Fibroblast of the aortic adventitia (primary cell): ENCODE measurements at places on chromosomes 5 and 9. TPM values are rescaled to one million over a fixed set of nuclear protein-coding genes. Genes with fewer than 3 reads are reported as not detected.

The TRIM14 gene
- total RNA-seq: 0.81 and 2.0 TPM in 2 replicates

- peak; percentile 71 for DNase-seq
Observed at GRCh38 chr5:172666251-172666650, 25.2 kb downstream of the NEURL1B start.

The TEX48 gene
- not detected in 2 replicates for total RNA-seq

DNA sequence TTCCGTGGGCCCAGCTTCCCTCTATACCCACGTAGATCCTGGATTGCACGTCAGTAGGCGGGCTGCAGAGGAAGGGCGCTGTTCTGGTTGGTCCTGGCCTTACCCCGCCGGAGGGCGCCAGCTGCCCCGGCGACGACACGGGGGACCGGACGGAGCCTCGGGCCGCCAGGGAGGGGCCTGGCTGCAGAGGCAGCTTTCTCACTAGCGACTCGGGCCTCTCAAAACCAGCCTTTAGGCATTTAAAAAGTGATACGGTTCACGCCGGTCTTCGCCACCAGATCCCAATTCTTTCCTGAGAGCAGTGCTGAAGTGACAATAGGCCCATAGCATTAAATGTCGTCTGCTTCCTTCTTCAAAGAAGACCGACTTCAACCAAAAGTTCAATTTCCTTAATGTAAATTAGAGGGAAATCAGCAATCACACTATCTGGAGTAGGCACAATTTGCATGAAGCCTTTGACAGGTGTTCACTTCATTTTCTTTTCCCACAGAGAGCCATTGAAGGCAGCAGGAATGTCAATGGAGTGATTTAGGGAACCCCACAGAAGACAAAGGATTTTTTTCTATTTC, 17.6 kb upstream of the UBE2D2 start:
- DNase-seq: no peak

The PHF2 gene
- 4.7 and 14.2 TPM in 2 replicates for total RNA-seq

GRCh38 chr5:154103233-154103632, 64.5 kb downstream of the MFAP3 start:
- no peak for DNase-seq

The LHFPL2 gene
- 42.8 and 81.2 TPM in 2 replicates for total RNA-seq

The RHOBTB3 gene
- 82.2 and 86.9 TPM in 2 replicates for total RNA-seq

The PHAX gene
- 73.2 and 87.9 TPM in 2 replicates for total RNA-seq

- no peak for DNase-seq
Observed at GRCh38 chr9:106772523-106773290, 90.3 kb upstream of the ZNF462 start.

DNA sequence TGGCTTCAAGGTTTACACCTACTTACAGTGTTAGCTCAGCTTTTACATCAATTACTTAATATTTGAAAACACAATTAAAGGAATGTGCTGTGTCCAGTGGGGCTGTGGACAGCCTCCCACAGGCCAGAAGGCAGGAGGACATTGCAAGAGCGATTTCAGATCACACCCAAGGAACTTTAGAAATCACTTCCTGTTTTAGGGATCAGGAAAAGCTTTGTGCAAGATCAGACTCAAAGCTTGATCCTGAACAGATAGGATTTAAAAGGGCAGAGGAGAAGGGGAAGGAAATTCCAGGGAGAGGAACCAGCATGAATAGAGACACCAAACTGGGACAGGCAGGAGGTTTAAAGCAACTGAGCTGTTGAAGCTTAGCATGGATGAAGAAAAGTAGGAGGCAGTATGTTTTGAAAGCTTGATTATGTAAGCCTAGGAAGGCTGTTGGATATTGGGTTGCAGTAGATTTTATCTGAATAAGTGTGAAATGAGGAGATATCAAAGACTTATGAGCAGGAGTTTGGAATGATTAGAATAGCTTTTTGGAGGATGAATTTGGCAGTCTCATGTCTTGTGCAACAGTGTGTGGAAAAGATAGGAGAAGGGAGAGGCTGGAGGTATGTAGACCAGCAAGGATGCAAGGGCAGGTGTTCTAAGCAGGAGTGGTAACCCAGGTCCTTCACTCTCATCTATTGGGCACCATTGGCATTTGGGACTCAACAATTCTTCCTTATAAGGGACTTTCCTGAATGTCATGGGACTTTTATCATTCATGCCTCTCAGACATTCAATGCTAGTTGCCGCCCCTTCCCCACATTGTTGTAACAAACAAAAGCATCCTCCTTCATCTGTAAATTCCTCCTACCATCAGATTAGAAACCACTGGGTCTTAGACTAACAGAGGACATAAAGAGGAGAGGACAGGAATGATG, 123.5 kb downstream of the TARS1 start:
- DNase-seq: peak; percentile 33

DNA sequence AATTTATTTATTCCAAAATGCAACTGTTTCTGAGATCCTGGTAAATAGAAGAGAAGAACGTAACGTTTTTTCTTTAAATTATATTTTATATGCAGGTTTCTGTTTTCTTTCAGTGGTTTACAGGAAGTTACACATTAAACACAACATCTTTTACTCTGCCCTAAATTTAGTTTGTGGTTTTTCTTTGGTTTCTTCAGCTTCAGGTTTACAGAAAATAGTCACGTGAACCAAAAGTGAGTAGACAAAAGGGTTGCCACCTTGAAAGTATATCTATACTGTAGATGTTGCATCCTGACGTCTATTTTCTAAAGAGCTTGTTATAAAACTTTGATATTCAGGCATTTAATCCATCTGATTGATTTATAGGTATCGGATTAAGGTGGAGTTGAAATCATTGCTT, 1236.6 kb downstream of the MAT2B start:
- DNase-seq: no peak

DNA sequence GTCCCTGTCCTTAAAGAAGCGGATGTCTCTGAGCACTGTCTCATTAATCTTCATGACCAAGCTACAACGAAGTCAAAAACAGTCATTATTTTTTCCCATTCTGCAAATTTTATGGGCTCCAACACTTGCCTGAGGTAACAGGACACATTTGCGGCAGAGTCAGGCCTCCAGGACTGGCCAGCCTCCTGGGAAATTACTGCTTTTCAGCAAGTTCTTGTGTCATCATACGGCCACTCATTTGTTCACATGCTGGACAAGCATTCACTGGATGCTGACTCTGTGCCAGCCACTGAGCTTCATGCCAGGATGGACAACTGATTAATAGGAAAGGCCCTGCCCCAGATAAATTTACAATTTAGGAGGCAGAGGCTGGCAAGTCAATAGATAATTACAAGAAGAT, 305.7 kb downstream of the ACTL7B start:
- DNase-seq: peak; percentile 45

DNA sequence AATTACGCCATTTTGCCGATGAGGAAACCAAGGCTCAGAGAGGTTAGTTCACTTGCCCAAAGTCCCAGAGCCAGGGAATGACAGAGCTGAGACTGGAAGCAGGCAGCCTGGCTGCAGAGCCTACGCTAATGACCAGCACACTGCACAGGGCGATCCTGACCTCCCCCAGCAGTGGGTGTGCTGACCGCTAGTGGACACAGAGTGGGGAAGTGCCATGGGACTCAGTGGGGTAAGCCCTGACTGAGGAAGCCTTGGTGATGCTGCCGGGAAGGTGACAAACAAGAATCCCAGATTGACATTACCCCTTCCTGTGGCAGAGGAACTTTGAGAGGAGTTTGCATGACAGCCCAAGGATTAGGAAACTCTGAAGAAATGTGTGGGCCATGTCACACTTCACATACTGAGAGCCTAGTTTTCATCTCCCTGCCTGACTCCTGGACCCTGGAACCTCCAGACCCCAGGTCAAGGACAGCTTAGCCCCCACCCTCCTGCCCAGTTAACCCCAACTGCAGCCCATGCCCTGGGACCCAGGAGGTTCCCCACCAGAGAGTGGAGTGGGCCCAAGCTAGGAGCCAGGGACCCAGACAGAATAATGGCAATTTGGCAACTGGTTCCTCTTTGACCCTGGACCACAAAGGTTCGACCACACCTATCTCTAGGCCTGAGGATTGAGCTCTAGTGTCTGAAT, 19.7 kb upstream of the CSF1R start:
- no peak for DNase-seq

The CDC20B gene
- total RNA-seq: not detected in 2 replicates

GRCh38 chr9:1536522-1537170, 478.5 kb upstream of the SMARCA2 start:
- DNase-seq: no peak

- DNase-seq: no peak
Observed at GRCh38 chr9:95587021-95587964, 70.5 kb upstream of the PTCH1 start.

DNA sequence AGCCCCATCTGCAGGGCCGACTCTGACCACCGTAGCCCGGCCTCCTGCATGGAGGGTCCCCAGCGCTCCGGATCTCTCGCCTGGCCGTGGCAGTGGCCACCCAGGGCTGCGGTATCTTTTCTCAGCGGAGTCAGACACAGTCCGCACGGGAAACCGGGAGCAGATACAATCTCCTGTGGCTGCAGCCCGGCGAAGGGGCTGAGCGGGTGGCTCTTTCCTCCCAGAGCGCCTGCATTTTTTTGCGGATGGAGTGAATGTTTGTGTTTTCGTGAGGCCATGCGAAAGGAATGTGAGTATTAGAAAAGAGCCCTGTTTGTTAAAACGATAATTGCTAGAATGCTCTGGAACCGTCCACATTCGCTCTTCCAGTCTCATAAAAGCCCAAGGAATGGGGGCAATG, 53.4 kb upstream of the PTCH1 start:
- peak; percentile 21 for DNase-seq

DNA sequence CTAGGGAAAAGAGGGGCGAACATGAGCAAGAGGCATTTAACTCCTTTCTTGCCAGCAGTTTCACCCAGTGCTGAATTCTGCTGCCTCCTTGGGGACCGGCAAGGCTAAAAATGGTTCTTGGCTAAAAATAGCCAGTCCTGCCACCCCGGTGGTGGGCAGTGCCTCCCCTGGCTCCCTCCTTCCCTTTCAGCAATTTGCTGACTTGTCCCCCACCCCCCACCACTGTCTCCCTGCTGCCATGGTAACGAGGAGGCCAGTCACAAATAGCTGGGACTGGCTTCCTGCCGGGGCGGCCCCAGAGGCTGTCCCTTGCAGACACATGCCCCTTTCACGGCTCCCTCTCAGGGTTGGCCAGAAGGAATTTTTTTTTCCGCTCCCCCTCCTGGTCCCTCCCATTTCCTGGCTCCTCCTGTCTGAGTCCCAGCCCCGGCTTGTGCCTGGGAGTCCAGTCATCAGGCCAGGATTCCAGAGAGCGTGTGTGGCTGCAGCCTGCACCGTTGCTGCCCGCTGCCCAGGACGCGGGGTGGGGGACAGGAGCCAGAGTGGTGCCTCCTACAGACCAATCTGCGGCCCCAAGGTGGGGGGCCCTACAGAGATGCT, 130.3 kb downstream of the RGS3 start:
- DNase-seq: peak; percentile 94

The ARID3C gene
- total RNA-seq: 0.09 and 0.74 TPM in 2 replicates

GRCh38 chr9:85667374-85667773, 74.4 kb downstream of the AGTPBP1 start:
- DNase-seq: no peak

- DNase-seq: no peak
Observed at GRCh38 chr5:55918087-55919035, 67.2 kb downstream of the IL31RA start.

DNA sequence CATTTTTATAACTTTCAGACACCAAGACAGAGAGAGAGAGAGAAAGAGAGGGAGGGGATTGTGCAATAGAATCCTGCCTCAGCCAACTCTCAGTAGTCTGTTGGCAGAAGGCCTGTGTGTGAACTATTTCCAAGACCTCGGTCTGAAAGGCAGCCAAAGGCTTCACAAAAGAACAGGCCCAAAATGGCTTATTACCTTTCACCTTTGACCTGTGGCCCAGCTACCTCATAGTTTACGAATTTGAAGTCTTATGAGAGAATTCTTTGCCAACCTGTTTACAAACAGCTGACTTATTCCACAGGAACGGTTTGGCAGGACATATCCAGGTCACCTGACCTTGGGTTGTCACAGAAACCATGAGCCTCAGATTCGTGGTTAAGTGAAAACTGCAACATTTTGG, 48.6 kb downstream of the NR2F1-AS1 start:
- DNase-seq: peak; percentile 99

GRCh38 chr9:91915524-91916263, 34.3 kb downstream of the ROR2 start:
- DNase-seq: no peak

The SWI5 gene
- total RNA-seq: 21.5 and 35.2 TPM in 2 replicates

GRCh38 chr5:25006237-25006636, 361.5 kb upstream of the CDH10 start:
- DNase-seq: no peak

GRCh38 chr5:41193456-41194205, 19.7 kb downstream of the C6 start:
- DNase-seq: peak; percentile 100

The IL7R gene
- total RNA-seq: 0.90 TPM in 1 of 2 replicates, not detected in the other

The BHMT2 gene
- total RNA-seq: 5.0 and 6.8 TPM in 2 replicates

DNA sequence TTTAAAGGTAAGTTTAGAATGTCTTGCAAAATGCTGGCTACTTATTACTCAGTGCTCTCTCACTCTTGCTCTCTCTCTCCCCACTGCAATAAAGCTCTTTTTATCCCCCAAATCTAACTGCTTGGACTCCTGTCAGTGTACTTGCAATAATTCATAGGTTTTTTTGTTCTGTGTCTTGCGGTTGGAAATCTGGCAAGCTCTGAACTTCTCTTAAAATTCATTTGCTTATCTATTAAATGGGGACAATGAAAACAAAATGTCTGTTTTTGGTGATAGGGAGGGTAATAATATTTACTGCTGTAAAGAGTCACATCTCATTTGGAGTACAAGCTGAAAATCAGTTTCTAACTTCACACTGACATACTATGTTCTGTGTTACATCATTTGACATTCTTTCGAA, 18.7 kb upstream of the OR13D1 start:
- DNase-seq: no peak

- DNase-seq: no peak
Observed at GRCh38 chr5:105033637-105034400, 1471.2 kb upstream of the NUDT12 start.

GRCh38 chr9:35518225-35518821, 28.4 kb downstream of the RUSC2 start:
- peak; percentile 93 for DNase-seq

GRCh38 chr5:17720071-17720470, 85.8 kb downstream of the TAF11L14 start:
- no peak for DNase-seq

DNA sequence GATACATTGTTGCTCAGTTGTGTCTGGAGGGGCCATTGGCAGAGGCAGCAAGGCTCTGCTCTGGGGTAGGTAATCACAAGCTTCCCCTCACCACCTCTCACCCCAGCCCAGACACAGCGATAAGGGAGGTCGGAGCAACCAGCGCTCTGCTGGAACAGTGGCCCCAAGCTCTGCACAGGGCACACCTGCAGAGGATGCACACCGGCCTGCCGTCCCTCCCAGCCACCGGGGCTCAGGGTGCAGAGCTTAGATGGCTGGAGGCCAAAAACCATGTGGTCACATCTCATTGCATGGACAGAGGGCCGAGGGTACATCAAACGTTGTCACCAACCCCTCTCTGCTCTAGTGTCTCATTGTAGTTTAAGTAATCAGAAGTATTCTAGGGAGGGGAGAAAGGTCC, 95.4 kb upstream of the ICE1 start:
- no peak for DNase-seq

GRCh38 chr9:107971241-107971640, 481.7 kb upstream of the KLF4 start:
- DNase-seq: peak; percentile 55
